CD4-positive, alpha-beta T cell treated with Interferon gamma for 1 hour (primary cell): ENCODE measurements at places on chromosomes 2 and 18.

DNA sequence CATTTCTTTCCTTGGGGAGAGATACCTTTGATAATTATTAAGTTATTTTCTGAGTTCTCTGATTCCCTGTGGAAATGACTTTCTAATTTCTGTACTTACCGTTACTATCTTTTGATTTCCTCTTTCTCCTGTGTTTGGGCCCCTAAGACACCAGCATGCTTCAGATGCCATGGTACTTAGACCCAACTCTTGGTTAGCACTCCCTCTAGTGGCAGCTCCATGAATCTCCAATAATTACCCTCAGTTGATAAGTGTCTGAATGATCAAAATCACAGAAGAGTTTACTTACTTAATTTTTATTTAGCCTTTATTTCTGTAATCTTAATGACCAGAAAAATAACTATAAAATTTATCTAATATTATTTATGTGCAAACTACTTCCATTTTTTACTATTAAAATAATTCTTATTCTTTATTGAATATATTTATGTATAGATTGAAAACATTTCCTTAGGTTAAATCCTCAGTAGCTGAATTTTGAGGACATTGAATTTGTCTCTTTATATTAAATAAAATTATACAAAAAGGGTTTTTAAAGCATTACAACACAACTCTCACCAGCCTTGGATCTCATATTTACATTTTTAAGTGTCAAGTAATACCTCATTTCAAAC, 300.4 kb downstream of the KCNS3 start:
- no peak for DNase-seq

GRCh38 chr2:236162031-236162845, 5.9 kb downstream of the GBX2 start:
- no peak for DNase-seq

GRCh38 chr2:74250189-74250631, 51.8 kb downstream of the MTHFD2 start:
- DNase-seq = peak; percentile 46

DNA sequence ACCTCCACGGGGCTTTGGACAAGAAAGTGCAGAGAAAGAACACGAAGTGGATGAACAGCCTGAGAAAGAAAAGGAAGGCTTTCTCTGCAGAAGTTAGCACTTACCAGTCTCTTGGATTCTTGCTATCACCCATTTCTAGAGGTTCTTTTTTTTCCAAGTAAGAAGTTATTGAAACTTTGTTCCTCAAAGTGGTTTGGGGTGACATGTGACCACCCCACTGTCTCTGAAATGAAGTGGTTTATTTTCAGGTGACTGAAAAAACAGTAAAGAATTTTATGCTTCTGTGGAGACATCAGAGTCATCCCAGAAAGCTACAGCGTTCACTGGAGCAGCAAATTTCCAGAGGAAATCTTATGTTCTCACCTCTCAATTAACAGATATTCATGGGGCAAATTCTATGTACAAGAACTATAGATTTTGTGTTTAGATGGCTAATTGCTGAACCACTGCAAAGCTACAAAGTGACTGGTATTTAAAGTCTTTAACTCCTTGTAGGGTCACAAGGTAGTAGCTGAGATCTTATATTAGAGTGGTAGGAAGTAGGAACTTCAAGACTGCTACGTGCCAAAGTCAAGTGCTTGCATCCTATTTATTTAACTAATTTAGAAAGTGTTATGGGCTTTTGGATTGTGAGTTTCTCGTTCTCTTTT, 267.5 kb downstream of the TGIF1 start:
- DNase-seq = no peak
